ENCODE measurements at places on chromosomes 6 and 20.
A peak's percentile ranks its signal among the peaks of the same experiment; 100 is the strongest.

GRCh38 chr6:18425218-18425617 is 38.1 kb downstream of the RNF144B start:
- no peak for DNase-seq

GRCh38 chr6:106064756-106065155 is 21.4 kb upstream of the PRDM1 start:
- no peak for DNase-seq

GRCh38 chr20:25278636-25279361 is 30.9 kb downstream of the PYGB start:
- peak; percentile 27 for DNase-seq

DNA sequence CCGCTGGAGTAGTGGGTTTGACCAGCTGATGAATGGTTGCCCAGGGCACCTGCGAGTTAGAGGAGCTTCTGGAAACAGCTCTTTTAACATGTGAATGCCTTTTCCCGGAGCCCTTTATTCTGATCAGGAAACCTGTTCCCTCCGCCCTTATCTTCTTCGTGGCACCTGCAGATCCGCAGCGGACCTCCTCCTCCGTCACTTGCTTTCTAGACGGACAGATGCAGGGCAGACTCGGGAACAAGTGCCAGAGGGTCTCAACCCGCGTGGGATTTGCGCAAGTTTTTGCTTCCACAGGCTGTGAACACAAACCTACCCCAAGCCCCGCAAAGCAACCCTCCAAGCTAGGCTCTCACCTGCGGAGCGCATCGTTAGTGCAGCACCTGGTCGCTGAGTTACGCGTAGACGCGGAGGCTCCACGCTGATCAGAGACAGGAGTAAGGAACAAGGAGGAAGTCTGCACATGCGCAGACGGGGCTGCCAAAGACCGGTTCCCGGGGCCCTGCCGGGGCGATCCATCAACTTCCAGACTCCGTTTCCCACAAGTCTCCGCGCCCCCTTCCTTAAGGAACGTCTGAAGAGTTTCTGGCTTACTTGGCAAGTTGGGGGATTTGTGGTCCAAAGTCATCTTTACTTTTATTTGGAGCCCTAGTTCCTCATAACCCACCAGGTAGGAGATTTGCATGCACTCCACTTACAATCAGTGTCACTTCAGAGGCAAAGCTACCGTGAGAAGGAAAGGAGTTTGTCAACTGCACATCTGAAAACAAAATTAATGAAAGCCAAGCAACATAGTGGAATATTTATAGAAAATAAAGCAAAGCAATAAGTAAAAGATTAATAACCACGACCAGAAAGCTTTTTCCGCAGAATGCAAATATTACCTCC is 52.7 kb upstream of the ELMO2 start:
- DNase-seq = peak; percentile 64

GRCh38 chr20:11246251-11246775 is 572.5 kb upstream of the JAG1 start:
- peak; percentile 48 for DNase-seq

GRCh38 chr20:46253391-46253790 is 54.9 kb downstream of the CDH22 start:
- no peak for DNase-seq
